Parietal lobe (tissue), 2 donors: ENCODE measurements at places on chromosomes 4 and X. TPM values are rescaled to one million over a fixed set of nuclear protein-coding genes. Genes with fewer than 3 reads are reported as not detected.

BANK1 gene
- not detected for total RNA-seq

ADH5 gene
- total RNA-seq, result 111 TPM

NOA1 gene
- 19.1 TPM for total RNA-seq

GPR143 gene
- total RNA-seq, result 1.3 TPM

MAGEA1 gene
- not detected for total RNA-seq

MAGEA9B gene
- not detected for total RNA-seq

SCML2 gene
- total RNA-seq, result 13.1 TPM

TFE3 gene
- 12.2 TPM for total RNA-seq

BTC gene
- total RNA-seq, result not detected

HDAC6 gene
- 125 TPM for total RNA-seq
